ENCODE measurements at places on chromosomes 11 and 22.

GRCh38 chr22:38751422-38752346 lies 4.1 kb downstream of the SUN2 start:
- no peak for DNase-seq

- DNase-seq = no peak
Measured at GRCh38 chr22:44050766-44051355, 26.8 kb downstream of the PARVB start.

DNA sequence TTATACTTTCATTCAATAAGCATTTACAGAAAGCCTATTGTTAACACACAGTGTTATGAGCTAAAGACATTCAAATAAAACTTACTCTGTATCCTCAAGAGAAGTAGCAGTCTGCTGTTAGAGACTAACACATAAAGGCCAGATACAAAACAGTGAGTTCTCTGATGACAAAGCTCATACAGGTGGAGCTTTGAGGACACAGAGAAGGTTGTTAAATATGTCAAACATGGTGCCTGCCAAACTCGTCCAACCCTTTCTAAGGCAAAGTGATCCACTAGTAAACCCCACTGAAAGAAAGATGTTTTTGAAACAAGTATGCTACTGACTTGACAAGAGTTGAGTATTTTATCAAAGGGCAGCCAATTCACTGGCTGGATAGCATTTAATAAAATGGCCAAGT lies 70.1 kb downstream of the C2CD3 start:
- no peak for DNase-seq

GRCh38 chr11:90747057-90747456 lies 524.2 kb upstream of the CHORDC1 start:
- DNase-seq = no peak

GRCh38 chr22:45455621-45456020 lies 42.1 kb downstream of the RIBC2 start:
- DNase-seq = no peak

DNA sequence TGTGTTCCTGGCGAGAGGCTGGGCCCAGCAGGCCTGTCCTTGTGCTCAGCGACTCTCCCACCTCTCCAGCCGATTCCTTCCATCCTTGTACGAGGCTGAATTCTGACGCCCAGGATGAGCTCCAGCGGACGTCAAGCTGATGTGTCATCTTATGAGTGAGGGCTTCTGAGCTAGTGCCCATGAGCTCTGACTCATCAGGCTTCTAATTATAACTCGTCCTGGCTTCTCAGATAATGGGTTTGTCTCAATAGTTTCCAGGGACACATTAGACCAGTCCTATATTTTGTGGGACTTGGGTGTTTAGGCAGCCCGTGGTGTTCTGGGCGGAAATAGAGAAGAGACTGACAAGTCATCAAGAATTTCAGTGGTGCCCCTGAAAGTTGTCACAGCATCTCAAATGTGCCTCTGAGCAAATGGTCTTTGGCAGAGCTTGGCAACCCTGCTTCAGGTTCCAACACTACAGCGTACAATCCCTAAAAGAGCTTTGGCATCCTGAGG lies 108.2 kb upstream of the CD44 start:
- DNase-seq = no peak

DNA sequence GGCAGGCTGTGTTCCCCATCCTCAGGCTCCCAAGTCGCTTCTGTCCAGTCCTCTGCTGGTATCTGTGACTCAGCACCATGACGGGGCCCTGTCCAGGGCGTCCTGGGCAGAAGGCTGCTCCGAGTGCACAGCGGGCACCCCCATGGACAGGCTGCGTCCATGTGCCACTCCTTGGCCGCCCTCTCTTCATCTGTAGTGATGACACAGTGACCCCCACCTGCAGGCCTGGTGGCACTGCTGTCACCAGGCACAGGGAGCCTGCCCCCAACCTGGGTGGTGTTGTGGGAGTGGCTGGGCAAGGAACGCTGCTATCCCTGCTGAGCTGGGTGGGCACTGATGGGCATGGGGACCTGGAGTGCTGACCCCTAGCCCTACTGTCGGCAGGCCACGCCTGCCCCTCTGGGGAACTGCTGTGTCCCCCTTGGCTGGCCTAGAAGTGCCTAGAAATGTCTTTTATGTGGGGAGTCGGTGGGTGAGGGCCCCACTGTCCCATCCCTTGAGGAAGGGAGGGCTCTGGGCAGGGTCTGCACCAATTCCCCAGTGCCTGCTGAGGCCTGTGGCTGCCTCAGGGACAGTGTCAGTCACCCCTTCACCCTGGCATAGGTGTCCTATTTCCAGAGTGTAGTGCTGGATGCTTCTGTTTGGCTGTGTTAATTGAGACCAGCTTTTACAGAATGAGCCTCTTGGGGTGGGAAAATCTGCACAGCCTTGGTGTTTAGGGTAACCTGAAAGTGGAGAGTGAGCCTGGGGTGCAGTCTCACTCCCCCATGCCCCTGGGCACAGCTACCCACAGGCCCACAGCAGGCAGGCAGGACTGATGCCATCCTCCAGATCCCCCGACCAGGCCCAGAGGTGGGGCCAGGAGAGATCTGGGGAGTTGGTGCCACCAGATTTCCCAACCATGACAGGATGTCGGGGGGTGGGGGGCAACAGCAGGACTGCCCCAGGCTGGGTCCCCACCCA lies 34.5 kb downstream of the RTN4R start:
- no peak for DNase-seq

GRCh38 chr11:27673979-27674663 lies 26.1 kb downstream of the BDNF start:
- no peak for DNase-seq

- no peak for DNase-seq
Measured at GRCh38 chr11:119680541-119681360, 48.2 kb downstream of the NECTIN1 start.

DNA sequence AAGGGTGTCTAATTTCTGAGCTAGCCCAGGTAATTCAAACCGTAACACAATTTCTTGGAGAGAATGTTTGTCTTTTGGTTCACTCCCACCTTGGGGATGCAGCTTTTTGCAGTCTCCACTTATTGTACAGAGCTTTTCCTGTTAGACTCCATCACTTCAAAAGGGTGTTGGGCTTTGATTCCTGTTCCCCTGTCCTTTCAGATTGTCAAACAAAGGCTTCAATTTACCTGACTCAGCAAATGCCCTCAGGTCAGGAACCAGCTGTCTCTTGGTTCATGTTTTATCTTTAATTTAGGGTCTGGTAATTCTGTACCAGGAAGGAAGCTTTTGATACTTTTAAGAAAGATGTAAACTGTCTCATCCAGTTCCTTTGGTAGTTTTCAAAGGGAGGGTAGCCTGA lies 880.6 kb downstream of the NTM start:
- DNase-seq = no peak

GRCh38 chr11:127454856-127455255 lies 454.3 kb upstream of the KIRREL3 start:
- no peak for DNase-seq

DNA sequence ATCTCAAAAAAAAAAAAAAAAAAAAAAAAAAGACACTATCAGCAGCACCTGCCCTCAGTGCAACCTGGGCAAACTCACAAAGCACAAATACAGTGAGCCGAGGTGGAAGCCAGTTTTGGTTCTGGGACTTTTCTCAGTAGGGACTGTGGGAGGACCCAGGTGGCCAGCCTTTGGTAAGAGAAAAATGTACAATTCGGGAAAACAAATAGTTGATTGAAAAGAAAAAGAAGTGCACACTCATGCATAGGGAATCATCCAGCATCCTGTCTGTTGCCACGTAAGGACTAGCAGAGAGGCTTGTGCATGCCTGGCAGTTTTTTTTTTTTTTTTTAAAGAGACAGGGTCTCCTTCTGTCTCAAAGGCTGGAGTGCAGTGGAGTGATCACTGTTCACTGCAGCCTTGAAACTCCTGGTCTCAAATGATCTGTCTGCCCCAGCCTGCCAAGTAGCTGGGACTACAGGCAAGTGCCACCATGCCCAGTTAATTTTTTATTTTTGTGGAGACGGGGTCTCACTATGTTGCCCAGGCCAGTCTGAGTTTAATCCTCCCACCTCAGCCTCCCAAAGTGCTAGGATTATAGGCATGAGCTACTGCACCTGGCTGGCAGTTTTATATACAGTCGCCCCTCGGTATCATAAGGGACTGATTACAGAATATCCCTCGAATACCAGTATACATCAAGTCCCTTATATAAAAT lies 36.7 kb downstream of the TPST2 start:
- no peak for DNase-seq

- DNase-seq = no peak
Measured at GRCh38 chr11:63611395-63611747, 2.9 kb downstream of the PLAAT3 start.

DNA sequence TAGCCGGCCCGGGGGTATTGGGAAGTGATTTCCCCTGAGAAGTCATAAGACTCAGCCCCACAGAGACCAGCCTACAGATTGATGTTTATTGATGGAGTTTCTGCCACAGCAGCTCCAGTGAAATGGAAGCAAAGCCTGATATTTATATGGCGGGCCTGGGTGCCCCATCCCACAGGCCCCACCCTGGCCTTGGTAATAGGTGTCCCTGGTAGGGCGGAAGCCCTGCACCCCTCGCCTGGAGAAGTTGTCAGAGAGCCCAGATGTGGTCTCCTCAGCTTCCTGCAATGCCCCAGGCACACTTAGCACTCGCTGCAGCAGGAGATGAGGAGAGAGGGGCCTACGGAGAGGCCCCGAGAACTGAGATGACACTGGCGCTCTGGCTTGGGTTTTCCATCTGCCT lies 107.4 kb downstream of the MORC2 start:
- no peak for DNase-seq

GRCh38 chr11:88312628-88313027 lies 24.9 kb downstream of the CTSC start:
- DNase-seq = no peak

GRCh38 chr22:50227579-50228215 lies 17.1 kb downstream of the TUBGCP6 start:
- no peak for DNase-seq

DNA sequence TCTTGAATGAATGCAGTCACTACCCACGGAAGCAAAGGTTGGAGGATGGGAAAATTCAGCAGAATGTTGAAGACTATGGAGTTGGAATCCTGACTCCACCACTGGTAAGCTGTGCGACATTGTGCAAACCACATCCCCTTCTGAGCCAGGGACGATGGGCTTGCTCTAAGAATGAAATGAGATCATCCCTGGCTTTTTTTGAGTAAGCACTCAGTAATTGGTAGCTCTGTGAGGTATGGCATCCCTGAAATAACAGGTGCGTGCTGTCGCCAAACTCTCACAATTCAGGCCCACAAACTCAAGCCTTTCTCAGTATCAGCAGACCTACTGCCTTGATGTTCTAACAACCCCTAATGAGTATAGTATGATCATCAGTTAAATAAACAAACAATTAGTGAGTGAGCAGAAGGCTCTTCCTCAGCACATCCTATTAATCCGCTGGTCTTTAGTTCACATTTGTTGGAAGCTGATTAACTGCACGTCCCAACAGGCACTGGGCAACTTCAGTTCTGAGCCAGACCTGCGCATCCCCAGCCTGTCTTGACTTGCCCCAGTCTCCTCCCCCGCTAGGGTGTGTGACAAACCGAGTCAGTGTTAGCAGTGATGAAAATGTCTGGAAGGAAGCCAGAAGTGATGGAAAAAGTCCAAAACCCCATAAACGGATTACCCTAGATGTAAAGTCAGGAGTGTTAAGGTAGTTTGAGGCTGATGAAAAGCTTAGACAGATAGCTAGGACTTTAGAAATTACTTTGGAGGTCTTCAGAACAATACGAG lies 235.5 kb downstream of the GRIK4 start:
- no peak for DNase-seq

DNA sequence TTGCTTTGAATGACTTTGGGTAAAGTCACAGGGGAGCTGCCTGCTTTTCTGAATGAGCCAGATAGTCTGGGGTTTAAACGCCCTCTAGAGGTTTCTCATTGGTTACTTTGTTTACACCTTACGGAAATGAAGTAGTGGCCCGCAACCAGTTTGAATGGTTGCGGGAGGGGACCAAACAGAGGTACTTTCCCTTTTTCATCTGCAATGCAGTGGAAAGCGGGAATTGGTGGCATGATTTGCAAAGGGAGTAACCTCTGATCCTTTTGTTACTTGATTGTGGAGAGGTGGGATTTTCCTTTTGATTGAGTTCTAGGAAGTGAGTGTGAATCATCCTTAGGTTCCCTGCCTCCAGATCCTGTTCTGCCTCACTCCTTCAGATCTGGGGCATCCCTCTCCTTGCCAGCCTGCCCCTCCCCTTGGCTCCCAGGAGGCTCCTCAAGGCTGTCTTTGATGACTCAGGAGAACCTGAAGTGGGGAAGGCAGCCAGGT lies 15.9 kb upstream of the GLYATL1 start:
- no peak for DNase-seq

DNA sequence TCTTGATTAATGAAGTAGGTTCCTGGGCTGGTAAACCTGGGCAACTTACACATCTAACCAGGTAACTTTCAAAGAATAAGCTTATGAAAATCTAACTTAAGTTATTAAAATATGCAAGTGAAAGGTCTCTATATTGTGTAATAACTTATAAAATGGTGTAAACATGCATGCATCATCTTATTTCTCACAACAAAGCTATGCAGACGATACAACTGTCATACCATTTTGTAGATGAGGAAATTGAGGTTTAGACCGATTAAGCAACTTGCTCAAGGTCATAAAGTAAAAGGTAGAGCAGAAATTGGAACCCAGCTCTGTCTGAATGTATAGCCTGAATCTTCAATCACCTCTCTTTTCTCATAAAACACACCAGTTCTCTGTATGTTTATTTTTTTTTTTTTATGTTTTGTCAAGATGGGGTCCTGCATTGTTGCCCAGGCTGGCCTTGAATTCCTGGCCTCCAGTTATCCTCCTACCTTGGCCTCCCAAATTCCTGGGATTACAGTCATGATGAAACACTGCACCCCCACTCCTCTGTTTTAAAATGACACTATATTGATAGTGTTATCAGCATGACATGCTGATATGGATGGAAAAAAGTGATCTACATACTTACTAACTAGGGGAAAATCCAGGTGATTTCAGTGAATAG lies 109.6 kb downstream of the SGSM3 start:
- DNase-seq = no peak

DNA sequence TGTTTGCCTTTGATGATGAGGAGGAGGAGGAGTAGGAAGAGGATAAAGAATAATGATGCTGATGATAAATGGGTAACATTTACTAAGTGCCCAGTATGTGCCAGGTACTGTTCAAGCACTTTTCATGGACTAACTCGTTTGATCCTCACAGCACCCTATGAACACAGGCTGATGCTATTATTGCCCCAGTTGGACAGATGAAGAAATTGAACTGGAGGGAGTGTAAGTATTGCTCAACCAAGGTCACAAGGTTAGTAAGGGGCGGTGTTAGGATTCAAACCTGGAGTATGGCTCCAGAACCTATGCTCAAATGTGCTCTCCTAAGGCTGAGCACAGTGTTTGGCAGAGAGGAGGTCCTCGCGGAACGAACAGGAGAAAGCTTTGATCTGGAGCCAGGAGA lies 78.6 kb downstream of the SYN3 start:
- DNase-seq = no peak

GRCh38 chr11:77428598-77428997 lies 45.3 kb downstream of the PAK1 start:
- DNase-seq = no peak
